ENCODE measurements at places on chromosomes 16 and 17.

DNA sequence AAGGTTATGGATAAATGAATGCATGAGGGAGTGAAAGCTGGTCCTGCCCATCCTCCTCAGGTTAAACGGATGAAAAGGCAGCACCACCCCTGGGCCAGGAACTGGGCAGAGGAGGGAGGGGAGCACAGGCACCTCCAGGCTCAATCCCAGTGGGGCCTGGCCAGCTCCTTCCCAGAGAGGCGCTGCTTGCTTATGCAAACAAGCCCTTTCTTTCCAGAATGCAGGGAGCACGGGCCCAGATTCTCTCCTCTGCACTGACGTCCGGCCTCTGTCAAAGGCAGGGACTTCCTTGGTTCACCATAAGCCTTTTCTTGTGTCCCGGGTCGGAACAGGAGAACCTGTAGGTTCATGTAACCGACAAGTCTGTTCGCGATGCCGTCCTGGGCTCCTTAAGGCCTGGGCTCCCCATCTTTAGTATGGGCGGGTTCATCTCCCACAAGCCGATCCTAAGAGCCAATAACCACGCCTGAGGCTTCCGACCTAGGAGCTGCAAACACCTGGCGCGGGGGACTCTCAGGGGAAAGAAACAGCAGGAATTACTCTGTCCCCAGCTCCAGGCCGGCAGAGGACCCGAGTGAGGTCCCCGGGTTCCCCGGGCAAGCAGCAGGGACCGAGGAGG is 16.3 kb downstream of the ENPP7 start:
- DNase-seq = no peak

DNA sequence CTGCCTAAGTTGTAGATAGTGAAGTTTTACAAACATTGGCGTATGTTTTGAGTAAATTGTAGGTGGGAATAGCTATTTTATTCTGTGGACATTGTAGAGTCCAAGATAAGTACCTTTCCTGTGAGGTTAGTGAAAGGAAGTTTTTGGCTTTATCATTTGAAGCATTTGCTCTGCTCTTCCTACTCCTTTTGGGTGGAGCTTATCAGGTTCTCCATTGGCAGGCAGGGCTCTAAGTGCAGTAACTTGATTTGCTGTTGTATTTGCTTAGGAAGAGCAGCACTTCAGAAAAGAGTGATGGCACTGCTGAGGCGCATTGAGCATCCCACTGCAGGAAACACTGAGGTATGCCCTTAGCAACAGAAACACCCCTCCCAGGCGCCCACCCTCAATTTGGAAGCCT is 70.1 kb downstream of the OMG start:
- no peak for DNase-seq

GRCh38 chr17:32993977-32994376 is 2.3 kb downstream of the SPACA3 start:
- DNase-seq = no peak

DNA sequence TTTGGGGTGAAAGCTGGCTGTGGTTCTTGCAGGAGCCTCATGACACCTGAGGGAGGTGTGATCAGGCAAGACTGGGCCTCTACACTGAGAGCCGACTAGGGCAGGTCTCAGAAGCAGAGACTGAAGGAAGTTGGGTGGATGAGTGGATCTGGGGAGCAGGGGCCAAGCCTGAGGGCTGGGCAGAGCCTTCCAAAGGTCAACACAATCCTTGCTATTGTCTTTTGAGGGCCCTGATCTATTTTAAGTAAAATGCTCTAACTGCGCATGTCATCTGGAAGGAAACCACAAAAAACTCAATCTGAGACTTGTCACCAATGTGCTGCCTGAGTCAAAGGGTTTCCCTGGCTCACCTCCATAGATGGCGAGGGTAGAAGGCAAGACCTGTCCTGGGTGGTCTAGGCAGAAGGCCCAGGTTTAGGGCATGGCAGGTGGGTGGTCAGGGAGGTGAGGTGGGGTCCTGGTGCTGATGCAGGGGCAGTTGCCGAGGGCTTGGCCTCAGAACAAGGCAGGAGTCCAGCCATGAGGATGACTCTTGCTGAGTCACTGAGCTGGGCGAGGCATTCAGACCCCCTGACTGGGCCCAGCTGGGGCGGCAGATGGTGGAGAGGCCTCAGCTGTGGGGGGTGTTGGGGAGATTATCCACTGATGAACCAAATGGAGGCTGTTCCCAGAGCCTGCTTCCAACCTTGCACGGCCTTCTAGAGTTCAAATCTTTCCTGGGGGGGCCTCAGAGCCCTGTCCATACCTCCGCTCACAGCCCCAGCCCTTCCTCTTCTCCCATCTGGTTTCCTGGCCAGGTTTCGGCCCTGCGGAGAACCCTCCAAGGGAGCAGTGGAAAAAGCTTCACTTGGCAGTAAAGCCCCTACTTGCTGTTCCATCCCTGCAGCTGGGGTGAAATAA is 5.1 kb downstream of the MVP start:
- DNase-seq = no peak

DNA sequence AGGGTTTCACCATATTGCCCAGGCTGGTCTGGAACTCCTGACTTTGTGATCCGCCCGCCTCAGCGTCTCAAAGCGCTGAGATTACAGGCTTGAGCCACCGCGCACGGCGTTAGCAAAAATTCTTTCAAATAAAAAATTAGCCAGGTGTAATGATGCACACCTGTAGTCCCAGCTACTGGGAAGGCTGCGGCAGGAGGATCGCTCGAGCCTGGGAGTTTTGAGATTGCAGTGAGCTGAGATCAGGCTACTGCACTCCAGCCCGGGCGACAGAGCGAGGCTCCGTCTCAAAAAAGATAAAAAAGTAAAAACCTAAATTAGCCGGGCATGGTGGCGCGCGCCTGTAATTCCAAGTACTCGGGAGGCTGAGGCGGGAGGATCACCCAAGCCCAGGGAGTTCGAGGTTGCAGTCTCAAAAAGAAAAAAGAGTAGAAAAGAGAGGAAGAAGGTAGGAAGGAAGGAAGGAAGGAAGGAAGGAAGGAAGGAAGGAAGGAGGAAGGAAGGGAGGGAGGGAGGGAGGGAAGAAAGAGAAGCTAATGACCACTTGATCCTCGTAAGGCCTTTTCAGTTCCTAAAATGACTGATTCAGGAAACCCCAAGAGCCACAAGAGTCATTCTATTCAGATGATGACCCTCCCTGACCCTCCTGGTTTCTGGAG is 59.2 kb downstream of the SRL start:
- DNase-seq = no peak

DNA sequence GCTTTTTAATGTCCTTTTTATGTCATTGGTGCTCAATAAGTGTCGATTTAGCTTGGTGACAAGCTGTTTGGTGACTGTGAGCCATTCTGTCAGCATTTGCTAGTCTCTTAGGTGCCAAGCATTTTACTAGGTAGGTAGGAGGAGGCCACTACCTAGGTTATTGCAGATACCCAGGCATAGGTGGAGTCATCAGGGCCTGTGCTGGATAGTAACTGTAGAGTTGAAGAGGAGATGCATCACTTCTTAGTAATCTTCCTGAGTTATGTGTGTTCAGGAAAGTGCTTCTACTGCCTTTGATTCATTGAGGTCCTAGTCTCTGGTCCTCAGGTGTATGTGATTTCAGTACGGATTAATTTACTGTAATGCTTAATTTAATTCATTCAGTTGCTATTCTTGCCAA is 17.7 kb downstream of the USP10 start:
- no peak for DNase-seq

DNA sequence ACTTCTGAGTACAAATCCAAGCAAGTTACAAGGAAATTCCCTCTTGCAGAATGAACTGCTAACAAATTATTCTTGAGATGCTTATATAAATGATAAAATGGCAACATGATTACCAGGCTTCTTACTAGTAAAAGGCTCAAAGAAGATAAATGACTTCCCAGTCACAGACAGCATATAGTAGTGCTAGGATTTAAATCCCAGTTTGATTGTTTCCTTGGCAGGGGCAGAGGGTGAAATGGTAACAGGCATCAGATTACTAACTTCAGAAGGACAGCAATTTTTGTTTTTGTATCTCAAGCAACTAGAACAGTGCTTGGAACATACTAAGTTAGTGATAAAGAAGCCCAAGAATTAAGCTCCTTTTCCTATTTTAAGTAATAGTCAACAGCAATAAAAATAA is 102.8 kb downstream of the SSH2 start:
- no peak for DNase-seq

DNA sequence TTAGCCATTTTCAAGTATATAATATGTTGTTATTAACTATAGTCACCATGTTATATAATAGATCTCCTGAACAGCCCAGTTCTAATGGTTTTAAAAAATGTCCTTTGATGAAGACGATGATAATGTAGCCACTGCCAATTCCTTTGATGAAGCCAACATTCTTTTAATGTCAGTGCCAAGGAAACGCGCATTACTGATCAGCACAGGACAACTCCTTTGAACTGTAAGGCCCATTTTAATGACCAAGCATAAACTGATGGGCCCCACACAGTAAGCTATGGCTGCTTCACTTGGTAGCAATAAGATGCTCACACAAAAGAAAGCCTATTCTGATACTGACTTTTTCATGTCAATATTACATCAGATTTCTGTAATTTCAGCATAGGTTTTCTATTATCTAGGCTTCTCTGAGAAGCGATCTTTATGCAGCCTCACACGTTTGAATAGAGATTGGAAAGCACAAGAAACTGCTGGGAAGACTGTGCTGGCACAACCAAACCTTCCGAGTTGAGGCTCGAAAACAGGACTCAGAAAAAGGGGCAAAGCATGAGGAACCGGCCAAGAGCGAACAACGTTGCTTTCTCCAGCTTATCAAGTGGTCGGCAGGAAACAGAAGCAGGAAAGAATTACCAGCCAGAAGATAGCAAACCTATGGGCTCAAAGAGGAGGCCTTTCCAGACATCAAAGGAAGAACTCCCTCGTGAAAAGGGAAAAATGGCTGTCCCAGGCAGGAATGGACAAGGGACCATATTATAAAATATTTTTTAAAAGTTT is 19.4 kb downstream of the ERN1 start:
- DNase-seq = no peak

DNA sequence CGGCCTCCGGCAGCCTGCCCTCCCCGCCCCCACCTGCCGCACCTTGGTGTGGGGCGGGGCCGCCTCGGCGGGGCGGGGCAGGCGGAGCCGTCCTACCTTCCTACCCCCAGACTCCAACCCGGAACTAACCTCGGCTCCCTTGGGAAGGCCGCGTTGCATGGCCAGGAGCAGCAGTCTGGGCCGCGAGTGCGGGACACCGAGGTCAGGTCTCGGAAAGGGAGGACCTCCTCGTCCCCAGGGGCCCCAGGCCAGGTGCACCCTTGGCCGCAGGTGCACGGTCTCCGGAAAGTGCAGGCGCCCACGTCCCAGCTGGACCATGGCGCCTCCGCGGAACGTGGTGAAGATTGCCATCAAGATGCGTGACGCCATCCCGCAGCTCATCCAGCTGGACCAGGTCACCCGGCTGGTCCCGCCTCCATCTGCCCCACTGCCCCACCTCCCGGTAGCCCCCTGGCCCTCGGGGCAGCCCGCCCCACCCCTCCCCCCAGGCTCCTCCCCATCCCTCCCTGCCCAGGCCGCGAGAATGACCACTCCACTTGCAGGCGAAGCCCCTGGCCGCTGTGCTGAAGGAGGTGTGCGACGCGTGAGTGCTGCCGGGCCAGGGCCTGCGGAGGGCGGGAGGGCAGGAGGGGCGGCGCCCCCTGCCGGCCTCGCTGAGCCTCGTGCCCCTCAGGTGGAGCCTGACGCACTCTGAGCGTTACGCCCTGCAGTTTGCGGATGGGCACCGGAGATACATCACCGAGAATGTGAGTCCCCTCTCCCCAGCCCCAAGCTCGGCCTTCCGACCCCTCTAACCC is at the start of gene ELMO3:
Gene ELMO3 (plus strand): TSS at position 121 of the 797 bp plus-strand sequence. CDS start 196 bp downstream, at position 317.
- DNase-seq = no peak

DNA sequence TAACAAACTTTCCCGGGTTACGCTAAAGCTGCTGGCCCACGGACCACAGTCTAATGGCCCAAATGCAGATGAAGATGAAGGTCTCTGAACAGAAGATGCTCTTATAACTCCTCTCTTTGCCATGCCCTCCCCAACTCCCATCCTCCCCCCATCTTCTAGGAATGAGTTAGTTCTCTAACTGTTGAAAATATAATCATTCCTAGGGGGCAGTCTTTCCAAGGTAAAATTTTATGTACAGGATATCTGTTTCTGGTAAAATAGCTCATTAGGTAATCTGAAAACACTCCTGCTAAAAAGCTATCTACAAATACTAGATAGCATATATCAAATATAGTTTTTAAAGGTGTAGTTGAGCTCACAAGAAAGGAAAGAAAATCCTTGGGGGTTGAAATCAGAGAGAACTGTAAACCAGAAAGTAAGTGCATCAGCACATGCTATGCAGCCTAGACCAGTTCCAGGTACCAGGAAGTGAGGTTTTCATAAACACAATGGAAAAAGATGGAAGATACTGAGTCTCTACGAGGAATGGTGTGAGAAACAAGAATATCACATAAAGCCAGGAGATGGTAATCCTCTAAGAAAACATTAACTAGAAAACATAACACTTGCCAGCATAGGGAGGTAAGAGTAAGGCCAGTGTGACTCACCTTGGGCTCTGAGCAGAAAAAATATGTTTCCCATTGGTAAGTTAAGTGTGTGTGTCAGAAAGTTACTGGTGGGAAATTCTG is 38.1 kb downstream of the CMC2 start:
- DNase-seq = no peak

GRCh38 chr16:9159839-9160550 is 68.6 kb downstream of the HAPSTR1 start:
- peak; percentile 44 for DNase-seq
